ENCODE measurements at places on chromosomes 3 and 15.

GRCh38 chr3:118766306-118766669 lies 268.4 kb downstream of the IGSF11 start:
- no peak for DNase-seq

DNA sequence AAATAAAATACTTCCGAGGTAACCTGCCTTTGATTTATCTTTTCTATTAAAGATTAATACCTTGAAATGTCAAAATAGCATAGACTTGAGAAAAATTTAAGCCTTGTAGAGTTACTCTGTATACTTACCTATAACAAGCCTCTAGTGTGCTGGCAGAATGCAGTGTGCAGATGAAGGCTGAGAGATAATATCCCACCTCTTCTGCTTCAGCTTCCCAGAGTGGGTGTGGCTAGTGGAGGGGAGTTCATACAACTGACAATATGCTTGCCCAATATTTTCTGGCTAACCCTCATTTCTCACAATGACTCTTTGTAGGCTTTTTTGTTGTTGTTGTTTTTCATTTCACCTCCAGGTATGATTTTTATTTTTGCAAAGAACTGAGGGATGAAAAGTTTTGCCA lies 15.7 kb upstream of the ZBTB20 start:
- no peak for DNase-seq

DNA sequence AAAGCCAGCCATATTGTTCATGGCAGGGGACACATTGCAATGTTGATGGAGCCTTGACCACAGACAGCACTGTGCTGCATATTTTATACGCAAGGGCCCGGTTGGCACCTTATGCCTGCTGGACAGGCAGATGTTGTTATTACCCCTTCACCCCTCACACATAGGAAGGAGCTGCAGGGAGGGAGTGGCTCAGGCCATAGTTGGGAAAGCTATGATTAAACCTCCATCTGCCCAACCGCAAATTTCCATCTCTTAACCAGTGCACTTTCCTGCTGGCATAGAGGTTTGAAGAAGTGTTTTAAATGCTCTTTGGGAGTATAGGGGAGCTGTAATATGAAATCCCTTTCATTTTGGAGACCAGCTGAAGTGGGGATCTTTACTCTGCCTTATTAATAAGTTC lies 224.7 kb downstream of the CACNA2D3 start:
- DNase-seq, result peak; percentile 76

DNA sequence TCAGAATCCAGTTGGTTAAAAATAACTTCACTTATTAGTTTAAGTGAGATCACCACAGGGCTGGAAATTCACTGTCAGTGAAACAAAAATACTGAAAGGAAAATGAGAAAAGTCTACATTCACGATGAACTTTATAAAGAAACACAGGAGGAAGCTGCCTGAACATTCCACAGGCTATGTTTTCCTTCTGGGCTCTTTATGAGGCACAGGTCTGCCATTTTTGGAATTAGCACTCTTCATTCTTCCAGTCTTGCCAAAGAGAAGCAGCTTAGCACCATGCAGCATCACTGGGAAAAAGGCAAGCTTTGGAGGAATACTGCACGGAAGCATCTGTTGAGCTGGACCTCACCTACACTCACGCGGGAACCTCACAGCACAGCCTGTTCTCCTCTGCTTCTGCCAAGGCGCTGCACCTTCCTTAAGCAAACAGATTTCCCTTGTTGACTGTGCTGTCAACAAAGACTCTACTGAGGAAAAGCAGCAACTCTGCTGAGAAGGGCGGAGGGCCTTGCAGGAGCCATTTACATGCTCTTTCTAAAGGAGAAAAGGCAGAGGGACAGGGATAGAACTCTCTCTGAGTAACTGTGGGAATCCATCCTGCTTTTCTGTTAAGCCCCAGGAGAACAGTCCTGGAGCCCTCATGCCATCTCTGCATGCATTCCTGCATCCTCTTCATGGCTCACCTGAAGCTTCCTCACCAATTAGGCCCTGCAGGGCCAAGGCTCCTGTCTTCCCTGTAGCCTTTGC lies 15.7 kb downstream of the SUSD5 start:
- no peak for DNase-seq

- DNase-seq, result peak; percentile 30
Measured at GRCh38 chr3:161322781-161323568, 48.3 kb downstream of the SPTSSB start.

GRCh38 chr3:8622873-8623691 lies 21.5 kb downstream of the SSUH2 start:
- DNase-seq, result peak; percentile 42

GRCh38 chr3:185207931-185208746 lies 45.7 kb downstream of the EHHADH start:
- peak; percentile 55 for DNase-seq

GRCh38 chr3:171533702-171534101 lies 73.5 kb upstream of the TNIK start:
- no peak for DNase-seq

GRCh38 chr3:104907507-104907906 lies 459.2 kb upstream of the ALCAM start:
- no peak for DNase-seq

- DNase-seq, result no peak
Measured at GRCh38 chr15:32683906-32684584, 33.8 kb upstream of the GREM1 start.

GRCh38 chr15:42010434-42010833 lies 10.4 kb downstream of the PLA2G4E start:
- DNase-seq, result no peak

- DNase-seq, result no peak
Measured at GRCh38 chr3:35936571-35936970, 297.2 kb downstream of the ARPP21 start.

DNA sequence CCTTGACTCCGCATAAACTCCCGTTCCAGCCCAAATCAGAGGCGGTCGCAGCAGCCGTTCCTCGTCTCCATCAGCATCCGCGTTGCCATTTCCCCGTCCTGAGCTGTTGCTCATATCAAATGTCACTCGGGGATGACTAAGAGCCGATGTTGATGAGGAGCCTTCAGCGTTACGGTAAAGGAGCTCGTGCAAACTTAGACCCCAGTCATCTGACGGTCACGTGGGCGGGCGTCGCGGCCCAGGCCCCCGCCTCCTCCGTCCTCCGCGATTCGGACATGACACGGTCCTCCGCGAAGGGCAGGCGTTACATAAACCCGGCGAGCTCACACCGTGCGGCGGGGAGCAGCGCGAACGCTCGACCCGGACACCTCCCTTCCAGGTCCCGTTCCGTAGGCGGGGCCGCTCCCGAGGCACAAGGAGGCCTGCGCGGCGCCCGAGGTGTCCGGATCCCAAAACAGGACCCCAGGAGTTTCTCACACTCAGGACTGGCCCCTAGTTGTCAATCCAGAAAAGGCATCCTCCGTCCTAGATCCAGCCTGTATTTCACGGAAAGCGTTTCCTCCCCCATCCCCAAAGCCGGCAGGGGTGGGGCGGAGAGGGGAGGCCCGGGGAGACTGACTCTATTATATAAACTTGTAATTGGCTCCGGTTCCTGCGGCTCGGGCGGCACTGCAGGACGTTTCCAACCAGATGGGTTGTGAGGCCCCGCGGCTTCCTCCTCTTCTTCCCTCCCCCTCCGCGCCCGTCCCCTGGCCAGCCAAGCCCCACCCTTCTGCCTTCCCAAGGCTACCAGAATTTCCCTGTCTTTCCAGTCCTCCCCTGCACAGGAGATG lies 100.0 kb upstream of the IGF1R start:
- DNase-seq, result peak; percentile 54

- no peak for DNase-seq
Measured at GRCh38 chr15:72754096-72754495, 29.5 kb downstream of the ADPGK start.

Measured in NCI-H69 (cell line).